Fibroblast of the conjunctiva (primary cell): ENCODE measurements at places on chromosomes 12 and 14.

- DNase-seq, result no peak
These were observed at the start of gene IFNG for GRCh38 chr12:68159681-68160304. IFNG (minus strand) TSS chr12:68159740; CDS start chr12:68159615, 125 bp downstream.

GRCh38 chr12:115203701-115204100 is 519.7 kb upstream of the TBX3 start:
- no peak for DNase-seq

- peak; percentile 64 for DNase-seq
These were observed 121.7 kb downstream of the PPM1H start for GRCh38 chr12:62813031-62813829.

DNA sequence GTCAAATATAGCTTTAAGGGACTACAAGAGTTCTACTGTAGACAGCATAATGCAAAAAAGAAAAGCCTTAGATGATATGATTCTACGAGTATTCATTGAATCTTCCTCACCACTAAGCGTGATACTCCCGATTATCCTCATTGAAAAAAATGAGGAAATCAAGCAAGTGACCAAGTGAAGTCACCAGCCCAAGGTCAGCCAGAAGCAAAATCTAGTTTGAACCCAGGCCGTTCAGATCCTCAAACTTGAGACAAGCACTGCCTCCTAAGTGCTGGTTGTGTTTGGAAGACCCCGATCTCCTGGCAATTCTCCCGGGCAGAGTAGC is 845 bp downstream of the GIT2 start:
- no peak for DNase-seq

DNA sequence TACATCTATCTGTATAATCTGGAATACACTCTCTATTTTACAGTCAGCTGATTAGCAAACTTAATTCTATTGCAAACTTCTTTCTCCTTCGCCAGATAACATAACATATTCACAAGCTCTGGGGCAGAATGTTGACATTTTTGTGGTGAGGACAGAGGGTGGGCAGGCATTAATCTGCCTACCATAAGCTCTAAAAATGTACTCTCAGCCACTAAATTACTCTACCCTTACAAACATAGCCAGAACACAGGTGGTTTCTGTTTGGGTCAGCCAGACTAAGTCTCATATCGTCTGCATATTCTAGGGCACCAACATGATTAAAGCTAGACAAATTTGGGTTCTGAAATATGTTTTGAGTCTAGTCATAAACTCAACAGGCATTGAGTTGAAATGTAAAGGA is 90.1 kb downstream of the SLC6A15 start:
- no peak for DNase-seq

- no peak for DNase-seq
These were observed 457.7 kb upstream of the SYT1 start for GRCh38 chr12:78406828-78407227.

- DNase-seq, result no peak
These were observed 1.4 kb upstream of the ARHGEF40 start for GRCh38 chr14:21068521-21069387.

DNA sequence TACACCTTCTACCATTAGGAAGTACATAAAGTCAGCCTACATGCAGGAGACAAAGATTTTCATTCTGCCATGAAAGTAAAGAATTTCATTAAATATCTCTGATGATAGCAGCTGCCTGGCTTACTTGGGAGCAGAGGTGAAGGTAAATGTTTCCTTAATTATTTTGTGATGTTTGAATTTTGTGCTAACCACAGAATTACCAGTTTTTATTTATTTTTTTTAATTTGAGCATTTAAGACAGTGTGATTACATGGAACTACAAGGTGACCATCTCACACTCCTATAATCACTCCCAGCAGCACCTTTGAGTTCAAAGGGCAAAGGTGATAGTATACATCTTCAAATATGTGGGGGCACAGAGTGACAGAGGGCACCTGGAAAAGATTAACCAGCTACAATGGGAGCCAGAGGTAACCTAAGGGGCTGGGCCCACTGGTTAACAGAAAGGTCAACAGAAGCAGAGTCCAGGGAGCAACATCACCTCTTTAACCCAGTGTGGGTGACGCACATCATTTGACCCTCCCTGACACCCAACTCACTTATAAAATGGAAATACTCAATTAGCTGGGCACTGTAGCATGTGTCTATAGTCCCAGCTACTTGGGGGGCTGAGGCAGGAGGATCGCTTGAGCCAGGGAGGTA is 65.0 kb downstream of the GCH1 start:
- no peak for DNase-seq

DNA sequence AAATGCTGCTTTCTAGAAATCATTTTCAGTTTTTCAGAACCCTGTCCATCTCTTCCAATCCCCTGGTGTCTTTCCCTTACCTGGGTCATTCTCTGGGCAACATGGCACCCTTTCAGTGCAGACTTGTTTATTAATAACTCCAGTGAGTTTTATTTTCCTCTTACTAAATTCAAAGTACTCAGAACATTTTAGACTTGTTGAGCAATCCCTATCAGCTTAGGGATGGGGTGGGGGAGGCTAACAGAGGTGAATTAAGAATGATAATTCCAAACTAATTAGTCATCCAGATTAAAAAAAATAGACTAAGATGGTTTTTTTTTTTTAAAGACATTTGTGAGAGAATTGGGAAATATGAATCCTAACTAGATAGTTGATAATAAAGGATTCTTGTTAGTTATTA is 10.7 kb downstream of the GPRC5A start:
- DNase-seq, result no peak

- DNase-seq, result no peak
These were observed 159.3 kb downstream of the DACT1 start for GRCh38 chr14:58797010-58797429.

GRCh38 chr14:75969891-75970290 is 11.9 kb downstream of the TGFB3 start:
- DNase-seq, result no peak

- no peak for DNase-seq
These were observed 64.4 kb upstream of the FUT8 start for GRCh38 chr14:65348137-65348536.

DNA sequence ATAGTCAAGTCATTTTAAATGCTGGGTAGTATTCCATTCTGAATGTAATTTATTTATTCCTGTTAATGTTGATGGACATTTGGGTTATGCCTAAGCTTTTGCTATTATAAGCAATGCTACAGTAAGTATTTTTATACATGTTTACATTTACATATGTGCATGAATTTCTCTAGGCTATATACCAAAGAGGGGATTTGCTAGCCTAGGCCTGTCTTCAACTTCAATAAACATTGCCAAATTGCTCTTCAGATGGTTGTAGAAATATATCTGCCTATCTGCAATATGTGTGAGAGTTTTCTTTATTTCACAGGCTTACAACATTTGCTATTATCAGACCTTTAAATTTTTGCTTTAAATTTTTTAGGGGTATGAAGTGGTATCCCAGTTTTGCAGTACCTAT is 87.0 kb downstream of the MIPOL1 start:
- no peak for DNase-seq

DNA sequence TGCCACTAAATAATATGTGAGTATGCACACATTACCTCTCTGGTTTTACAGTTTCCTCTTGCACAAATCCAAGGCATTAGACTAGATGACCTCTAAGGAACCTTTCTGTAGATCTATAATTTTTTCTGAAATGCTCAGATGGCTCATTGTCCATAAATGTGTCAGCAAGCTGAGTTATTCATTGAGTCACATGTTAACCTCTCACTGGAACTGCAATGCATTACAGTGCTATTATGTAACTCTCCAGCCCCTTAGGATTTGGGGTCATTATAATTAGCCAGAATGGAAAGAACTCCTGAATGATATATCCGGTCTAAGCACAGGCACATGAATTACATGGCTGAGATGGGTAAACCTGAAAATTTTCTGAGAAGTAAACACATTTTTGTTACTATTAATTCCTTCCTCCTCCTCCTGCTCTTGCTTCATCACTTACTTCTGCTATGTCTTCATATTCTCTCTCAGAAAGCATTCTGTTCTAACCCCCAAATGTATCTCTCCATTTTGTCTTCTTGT is 20.3 kb upstream of the DRAM1 start:
- DNase-seq, result peak; percentile 22

DNA sequence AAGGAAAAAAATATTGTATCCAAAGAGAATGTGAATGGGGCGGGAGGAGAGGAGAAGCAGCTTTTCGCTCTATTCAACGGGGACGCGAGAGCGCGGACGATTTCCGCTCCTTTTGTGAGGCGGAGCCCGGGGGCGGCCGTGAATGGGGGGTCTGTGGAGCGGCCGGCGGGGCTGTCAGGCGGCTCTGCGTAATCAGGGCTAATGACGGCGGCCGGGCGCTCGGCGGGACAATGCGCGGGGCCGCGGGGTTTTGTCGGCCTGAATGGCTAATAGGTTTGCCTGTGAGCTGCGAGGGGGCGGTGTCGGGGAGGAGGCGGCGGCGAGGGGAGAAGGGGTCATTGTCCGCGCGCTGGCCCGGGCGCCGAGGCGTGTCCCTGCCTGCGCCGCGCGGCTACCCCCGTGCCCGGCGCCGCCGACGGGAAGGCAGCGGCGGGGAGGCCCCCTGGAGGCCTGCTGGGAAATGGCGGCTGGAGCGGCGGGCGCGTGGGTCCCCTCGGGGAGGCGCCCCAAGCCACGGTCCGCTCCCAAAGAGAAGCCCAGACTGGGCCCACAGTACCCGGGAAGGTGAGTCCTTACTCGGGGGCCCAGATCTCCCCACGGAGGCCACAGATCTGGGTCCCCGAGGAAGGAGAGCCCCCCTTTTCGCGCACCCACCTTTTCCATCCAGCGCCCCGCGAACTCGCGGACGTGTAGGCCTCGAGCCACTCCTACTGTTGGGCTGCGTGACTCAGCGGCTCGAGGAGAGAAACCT is 6.0 kb downstream of the SIX6 start:
- no peak for DNase-seq

DNA sequence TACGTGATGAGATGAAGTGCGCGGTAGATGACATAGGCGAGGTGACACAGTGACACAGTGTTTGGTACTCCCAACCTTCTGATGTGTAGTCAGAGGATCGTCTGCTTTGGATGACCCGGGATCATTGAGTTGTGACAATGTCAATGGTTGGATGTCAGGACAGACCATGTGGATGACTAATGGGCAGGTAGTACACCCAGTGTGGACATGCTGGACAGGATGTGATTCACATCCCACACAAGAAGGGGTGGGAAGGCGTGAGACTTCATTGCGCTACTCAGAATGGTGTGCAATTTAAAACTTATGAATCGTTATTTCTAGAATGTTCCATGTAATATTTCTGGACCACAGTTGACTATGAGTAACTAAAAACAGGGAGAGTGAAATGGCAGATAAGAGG is 23.8 kb downstream of the MAP3K9 start:
- no peak for DNase-seq

DNA sequence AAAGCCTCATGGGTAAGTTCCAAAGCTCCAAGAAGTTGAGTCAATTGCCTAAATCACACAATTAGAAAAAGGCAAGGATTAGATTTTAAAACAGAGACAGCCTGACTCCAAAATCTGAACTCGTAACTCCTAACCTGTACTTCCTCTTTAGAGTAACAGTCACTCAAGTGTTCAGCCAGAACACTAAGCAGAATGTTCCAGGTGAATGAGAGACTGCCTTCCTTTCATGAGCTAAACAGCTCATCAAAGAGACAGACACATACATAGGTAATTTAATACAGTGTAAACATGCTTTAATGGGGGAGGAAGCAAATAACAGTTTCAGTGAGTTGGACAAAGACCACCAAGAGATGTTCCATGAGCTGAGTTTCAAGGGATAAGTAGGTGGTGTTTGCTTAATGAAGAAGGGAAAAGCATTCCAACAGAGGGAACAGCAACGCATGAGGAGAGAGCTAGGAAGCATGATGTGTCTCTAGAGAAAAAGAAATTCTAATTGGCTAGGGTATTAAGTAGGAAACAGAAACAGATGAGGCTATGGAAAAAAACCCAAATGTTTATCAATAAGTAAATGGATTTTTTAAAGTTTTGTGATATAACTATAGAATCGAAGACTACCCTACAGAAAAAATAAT is 403.9 kb downstream of the MED13L start:
- no peak for DNase-seq

DNA sequence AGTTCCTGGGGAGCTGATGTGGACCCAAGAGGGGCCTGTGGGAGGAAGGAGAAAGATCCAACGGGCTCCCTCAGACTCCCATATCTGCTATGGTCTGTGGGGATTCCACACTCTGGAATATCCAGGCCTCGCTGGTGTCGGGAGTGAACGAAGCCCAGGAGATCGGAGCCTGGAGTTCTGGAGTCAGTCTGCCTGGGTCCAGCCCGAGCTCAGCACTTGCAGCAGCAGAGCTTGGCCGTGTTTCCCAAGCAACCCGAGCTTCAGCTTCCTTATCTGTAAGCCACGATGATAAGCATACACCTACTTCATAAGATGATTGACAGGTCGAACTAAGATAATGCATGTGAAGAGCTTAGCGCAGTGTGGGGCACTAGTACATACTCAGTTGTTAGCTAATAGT is 10.1 kb downstream of the LTBP2 start:
- no peak for DNase-seq

DNA sequence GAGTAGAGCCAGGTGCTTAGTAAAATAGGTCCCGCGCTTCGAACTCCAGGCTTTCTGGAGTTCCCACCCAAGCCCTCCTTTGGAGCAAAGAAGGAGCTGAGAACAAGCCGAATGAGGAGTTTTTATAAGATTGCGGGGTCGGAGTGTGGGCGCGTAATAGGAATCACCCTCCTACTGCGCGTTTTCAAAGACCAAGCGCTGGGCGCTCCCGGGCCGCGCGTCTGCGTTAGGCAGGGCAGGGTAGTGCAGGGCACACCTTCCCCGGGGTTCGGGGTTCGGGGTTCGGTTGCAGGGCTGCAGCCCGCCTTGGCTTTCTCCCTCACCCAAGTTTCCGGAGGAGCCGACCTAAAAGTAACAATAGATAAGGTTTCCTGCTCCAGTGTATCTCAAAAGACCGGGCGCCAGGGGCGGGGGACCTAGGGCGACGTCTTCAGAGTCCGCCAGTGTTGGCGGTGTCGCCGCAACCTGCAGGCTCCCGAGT is 3.6 kb downstream of the SSTR1 start:
- DNase-seq, result no peak

- DNase-seq, result no peak
These were observed 56.4 kb upstream of the USP44 start for GRCh38 chr12:95607642-95608041.

GRCh38 chr12:11158885-11159444 is 12.0 kb upstream of the SMIM10L1 start:
- no peak for DNase-seq

- no peak for DNase-seq
These were observed 2.7 kb downstream of the TBX3 start for GRCh38 chr12:114681116-114681871.

DNA sequence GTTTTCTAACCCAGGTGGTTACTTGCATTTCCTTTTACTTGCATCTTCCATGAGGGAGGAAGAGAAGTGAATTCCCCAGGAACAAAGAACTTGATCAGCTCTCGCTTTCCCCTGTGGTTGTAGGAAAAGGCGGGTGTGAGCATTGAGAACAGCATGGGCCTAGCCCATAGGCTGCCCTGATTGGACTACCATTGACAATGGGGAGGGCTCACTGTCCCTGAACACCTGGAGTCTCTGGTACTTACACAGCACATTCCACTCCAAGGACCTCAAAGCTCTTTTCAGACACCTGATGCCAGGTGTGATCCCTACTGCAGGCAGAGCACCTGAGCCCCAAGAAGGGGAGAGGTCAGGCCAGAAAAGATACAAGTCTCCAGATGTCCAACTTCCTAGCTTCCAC is 25.0 kb downstream of the MAX start:
- DNase-seq, result no peak
